ENCODE measurements at places on chromosomes 11 and 22.
A peak's percentile ranks its signal among the peaks of the same experiment; 100 is the strongest.

DNA sequence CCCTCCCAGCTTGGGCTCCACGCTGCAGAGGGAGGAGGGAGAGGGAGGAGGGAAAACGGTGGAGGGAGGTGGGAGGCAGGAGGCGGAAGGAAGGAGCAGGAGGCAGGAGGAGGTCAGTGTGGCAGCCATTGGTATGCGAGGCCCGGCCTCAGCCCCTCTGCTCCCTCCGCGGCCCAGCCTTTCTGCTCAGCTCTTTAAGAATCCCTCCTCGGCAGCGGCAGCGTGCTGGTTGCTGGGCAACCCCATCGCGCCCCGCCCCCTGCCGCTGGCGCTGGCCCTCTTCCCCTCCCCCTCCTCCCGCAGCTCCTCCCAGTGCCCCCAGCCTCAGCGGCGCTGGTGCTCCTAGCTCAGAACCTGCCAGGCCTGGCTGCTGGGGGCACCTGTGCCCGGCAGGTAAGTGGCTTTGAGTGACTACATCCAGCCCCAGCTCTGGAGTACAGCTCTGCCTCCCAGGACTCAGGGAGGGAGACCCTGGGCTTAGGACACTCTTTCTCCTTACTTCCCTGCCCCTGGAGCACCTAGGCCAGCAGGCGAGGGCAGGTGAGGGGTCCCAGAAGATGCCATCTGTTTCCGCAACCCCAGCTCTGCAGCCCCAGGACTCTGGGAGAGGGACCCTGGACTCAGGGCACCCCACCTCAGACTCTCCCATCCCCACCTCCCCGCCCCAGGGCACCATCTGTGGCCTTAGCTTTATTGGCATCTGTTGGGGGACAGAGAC lies 7.2 kb upstream of the FLRT1 start:
- peak; percentile 89 for DNase-seq

DNA sequence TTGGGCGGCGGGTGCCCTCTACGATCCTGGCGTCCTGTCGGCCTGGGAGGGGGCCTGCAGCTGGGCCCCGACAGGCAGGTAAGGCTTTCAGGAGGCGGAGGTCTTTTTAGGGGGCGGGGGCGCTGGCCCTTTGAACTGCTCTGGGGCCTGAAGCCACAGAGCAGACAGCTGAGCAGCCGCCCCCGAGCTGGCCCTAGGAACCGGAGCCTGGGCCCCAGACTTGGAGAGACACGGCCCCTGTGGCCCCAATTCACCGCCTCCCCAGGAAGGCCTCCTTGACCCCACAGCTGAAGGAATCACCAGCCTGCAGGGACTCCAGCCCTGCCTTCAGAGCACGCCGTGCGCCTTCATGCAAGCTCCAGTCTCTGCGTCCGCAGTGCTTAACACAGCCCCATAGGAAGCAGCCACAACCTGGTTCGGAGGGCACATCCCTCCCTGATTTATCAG lies 618 bp upstream of the CERK start:
- DNase-seq, result peak; percentile 42

GRCh38 chr11:85088286-85088685 lies 538.9 kb downstream of the DLG2 start:
- no peak for DNase-seq

DNA sequence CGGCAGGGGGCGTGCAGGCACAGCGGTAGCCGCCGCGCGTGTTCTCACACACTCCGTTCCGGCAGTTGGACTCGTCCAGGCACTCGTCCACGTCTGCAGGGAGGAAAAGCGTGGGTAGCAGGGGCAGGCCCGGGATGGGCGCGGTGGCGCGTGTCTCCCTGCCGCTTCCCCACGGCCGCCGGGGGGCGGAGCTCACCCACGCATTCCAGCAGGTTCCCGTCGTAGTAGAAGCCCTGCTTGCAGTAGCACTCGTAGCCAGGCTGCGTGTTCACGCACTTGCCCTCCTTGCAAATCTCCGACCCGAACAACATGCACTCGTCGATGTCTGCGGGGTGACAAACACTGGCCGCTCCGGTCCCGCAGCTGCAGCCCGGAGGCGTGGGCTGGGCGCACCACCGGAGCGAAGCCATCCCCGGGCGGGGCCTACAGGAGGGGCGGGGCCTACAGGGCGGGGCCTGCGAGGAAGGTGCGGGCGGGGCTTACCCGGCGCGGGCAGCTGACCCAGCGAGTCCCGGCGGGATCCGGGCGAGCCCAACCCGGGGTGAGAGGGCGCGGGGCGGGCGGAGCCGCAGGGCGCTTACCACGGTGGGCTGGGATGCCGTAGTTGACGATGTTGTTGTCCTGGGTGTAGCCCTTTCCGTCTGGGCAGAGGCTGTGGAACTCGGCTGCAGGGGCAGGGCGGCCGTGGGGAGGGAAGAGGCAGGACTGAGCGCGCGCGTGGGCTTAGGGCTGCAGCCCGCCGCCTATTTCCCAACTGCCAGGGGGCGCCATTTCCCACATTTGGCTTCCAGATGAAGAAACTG lies 15.6 kb downstream of the SCYL1 start:
- DNase-seq, result peak; percentile 94

DNA sequence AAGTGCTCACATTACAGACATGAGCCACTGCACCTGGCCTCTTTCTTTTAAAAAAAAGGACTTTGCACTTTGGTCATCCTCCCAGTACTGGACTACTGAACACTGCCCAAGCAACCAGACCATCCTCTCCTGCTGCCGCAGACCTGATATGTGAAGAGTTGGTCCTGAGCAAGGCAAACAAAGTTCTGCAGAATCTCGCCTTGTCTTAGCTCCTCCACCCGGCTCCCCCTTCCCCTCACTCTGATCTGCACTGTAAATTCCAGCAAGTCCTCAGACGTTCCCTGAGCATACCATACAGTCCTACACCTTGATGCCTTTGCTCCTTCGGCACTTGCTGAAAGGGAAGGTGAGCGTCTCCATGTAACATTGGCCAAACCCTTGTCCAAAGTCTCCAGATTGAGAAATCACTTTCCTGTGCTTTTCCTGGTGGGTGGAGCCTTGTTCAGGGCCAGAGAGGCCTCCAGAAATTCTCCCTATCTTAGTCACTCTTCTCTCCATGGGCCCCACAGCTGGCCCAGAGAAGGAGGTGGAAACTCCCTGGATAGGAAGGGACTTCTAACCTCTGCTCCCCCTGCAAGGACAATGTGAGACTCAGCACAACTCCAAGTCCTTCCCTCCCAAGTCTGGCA lies 47.0 kb upstream of the TIMP3 start:
- DNase-seq, result peak; percentile 4

GRCh38 chr11:112156153-112156955 lies 7.5 kb downstream of the IL18 start:
- no peak for DNase-seq

GRCh38 chr11:15867871-15868270 lies 488.5 kb downstream of the SOX6 start:
- no peak for DNase-seq

GRCh38 chr11:70205766-70206165 lies 2.7 kb downstream of the FADD start:
- no peak for DNase-seq

DNA sequence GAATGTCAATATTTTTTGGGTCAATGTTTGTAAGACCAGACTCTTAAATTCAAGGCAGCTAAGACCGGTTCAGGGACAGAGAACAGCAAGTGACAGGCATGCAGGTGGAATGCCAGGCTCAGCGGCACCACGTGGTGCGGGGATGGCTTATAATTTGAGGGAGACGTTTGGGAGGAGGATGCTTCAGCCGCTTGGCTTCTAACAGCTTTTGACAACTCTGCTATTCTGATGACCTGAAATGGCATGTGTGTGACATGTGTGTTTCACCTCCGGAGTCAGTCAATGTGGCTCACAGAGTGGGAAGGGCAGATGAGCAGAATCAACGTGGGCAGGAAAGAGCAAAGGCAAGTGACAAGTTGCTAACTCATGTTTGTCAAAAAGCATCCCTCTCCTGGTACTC lies 228.3 kb downstream of the KIRREL3 start:
- DNase-seq, result no peak

GRCh38 chr11:494761-495536 lies 12.1 kb downstream of the RNH1 start:
- no peak for DNase-seq

DNA sequence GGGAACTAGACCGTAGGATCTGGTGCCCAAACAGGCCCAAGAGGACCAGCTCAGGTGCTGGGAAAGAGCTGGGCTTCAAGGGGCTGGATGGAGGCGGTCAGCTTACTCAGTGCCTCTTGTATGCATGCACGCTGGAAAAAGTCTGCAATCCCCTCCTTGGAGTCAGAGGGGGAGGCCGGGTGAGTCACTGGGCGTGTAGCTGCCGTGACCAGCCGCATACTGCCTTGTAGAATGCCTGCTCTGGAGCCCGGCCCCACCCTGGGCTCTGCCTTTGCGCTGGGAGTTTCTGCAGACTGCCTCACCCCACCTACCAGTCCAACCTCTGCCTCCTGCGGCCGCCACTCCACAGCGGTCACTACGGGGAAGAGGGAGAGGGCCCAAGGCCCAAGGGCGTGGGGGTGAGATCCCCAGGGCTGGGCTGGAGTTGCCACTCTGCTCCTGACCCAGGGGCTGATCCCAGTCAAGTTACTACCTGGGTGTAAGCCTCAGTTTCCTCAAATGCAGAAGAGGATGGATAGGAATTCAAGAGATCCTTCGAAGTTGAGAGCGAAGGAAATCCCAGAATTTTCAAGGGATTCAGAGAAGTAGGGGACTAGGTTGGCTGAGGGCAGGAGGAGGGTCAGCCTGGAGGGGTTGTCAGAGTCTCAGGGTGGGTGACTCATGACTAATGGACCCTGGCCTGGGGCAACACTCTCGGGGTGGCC lies 4.2 kb downstream of the MRGPRF start:
- peak; percentile 91 for DNase-seq

DNA sequence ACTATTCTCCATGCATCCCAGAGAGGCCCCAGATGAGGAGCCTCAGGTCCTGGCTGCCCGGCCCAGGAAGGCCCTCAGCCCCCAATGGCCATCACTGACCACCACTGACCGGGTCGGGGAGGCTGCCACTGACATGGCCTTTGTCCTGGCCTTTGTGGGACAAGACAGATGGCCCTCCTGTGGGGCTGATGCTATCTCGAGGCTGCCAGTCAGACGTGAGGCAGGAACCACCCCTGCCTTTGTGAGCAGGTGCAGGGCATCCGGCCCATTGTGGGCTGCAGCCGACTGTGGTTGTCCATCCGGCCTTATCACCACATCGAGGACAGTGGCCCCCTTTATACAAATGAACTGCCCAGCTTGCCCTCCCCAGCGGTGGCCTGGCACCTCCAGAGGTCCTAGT lies 5.5 kb downstream of the GP1BB start:
- no peak for DNase-seq

- DNase-seq, result no peak
Measured at GRCh38 chr11:64275841-64276240, 8.6 kb downstream of the BAD start.

DNA sequence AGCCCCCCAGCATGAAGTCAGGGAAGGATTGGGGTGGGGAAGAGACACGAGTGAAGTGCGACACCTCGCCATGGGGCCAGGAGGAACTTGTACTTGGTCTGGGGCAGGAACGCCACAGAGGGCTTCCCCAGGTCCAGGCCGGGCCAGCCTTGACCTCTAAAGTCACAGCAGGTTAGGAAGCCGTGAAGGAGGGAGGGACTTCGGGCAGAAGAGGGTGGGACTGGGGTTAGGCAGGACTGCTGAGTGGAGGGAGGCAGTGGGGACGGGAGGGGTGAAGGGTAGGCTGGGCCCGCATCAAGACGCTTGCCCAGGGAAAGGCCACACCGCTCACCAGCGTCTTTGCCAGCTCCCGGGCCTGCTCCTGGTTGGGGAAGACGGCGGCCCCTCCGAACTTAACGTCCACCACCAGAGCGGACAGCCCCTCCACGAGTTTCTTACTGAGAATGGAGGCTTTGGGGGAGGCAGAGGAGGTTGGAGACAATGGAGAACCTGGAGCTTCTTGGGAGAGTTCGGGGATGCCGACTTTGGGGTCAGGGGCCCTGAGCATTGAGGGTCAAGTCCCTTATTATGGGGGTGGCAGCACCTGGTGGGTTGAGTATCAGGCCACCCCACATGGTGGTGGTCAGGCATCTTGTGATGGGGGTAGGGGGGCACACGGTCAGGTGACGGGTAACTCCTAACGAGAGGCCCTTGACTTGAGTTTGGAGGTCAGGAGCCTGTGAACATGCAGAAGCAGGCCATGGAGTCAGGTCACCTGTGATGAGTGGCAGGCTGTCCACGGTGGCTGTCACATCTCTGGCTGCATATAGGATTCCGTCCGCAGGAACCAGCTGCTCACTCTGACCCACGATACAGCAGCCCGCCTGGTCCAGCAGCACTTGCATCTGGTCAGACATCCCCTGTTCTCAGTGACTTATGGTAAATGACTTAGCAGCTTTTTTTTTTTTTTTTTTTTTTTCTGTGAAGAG lies 1.7 kb upstream of the SCO2 start:
- peak; percentile 59 for DNase-seq

- DNase-seq, result peak; percentile 14
Measured at GRCh38 chr11:63760487-63761079, 8.0 kb downstream of the ZFTA start.

DNA sequence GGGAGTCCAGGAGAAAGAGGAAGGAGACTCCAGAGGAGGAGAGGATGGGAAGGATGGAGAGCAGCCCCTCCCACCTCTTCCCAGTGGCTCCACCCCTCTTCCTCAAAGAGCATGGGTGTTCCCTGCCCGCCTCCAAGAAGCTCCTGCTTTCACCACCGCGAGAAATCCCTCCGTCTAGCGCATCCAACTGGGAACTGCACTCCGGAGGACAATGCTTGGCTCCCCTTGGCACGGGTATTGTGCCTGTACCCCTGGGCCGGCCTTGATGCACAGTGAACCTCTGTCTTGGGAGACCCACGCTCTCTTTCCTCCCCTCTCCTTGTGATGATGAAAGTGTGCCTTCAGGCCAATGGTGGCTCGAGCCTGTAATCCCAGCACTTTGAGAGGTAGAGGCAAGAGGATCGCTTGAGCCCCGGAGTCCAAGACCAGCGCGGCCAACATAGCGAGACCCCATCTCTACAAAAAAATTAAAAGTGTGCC lies 14.9 kb upstream of the ADA2 start:
- peak; percentile 95 for DNase-seq

GRCh38 chr11:1746511-1746931 lies 3.9 kb downstream of the IFITM10 start:
- no peak for DNase-seq

DNA sequence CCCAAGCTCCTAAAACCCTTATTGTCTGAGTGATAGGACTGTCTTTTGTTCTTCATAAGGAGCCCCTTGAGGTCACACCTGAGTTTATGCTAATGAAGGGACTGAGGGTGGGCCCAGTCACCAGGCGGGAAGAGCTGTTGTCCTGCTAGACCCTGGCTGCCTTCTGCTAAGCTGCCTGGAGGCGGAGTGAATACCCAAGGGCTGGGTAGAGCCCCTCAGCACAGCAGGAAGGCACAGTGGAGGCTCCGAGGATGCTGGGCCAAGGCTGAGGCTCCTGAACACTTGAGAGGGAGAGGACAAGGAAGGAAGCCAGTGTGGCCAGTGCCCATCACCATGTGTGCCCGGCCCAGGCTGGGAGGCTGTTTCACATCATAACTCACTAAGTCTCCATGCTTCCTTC lies 4.8 kb upstream of the PHF21B start:
- peak; percentile 68 for DNase-seq

GRCh38 chr22:30832407-30832987 lies 136.1 kb downstream of the MORC2 start:
- DNase-seq, result no peak

All from ELF-1 (cell line).